Activated CD8-positive, alpha-beta memory T cell treated with anti-CD3 and anti-CD28 coated beads for 1 hour (primary cell): ENCODE measurements at places on chromosomes 6 and 20.

GRCh38 chr6:81900616-81901015, 148.1 kb upstream of the TENT5A start:
- DNase-seq, result no peak

GRCh38 chr6:22300273-22300998, 3.6 kb upstream of the PRL start:
- DNase-seq, result no peak

- no peak for DNase-seq
These were observed 203.1 kb downstream of the ASCC3 start for GRCh38 chr6:100678027-100678426.

GRCh38 chr20:8805737-8806442, 263.0 kb upstream of the PLCB4 start:
- DNase-seq, result no peak

DNA sequence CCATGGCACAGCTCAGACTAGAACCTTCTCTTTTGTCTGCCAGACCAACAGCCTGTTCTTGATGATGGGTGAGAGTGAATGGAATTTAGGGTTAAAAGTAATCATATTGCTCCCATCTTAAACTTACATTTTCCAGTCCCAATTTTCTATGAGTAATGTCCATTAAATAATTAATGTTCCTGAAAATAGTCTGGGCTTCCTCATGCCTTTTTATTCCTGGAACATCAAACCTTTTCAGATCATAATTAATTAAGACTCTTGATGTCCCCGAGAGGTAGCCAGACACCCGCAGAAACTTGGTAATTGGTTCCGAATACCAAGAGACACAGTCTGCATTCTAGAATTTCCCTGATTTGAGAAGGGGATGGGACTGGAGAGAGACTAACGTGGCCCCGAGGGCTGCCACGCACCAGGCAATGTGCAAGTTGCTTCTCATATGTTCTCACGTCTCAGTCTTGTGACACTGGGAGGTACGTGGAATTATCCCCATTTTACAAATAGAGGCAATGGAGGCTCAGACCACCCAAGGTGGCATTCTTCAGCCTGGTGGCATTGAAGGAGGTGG, 78.6 kb upstream of the TOX2 start:
- no peak for DNase-seq

- no peak for DNase-seq
These were observed 19.0 kb upstream of the SERINC3 start for GRCh38 chr20:44540834-44541233.

DNA sequence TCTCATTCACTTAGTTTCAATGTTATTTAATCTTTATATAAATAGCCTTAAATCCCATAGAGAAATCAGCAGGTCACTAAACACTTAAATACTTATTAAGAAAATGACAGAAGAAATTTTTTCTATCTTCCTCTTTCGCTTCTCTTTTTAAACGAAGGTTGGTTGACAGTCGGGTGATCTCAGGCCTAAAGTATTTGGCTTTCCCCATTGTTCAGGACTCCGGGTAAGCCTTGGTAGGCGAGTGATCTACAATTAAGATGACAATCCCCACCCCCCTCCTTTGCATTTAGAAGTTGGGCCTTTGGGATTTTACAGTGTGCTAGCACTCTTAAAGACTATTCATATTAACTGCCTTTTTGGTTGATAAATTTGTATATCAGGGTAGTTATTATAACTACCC, 19.7 kb upstream of the UTRN start:
- DNase-seq, result no peak

DNA sequence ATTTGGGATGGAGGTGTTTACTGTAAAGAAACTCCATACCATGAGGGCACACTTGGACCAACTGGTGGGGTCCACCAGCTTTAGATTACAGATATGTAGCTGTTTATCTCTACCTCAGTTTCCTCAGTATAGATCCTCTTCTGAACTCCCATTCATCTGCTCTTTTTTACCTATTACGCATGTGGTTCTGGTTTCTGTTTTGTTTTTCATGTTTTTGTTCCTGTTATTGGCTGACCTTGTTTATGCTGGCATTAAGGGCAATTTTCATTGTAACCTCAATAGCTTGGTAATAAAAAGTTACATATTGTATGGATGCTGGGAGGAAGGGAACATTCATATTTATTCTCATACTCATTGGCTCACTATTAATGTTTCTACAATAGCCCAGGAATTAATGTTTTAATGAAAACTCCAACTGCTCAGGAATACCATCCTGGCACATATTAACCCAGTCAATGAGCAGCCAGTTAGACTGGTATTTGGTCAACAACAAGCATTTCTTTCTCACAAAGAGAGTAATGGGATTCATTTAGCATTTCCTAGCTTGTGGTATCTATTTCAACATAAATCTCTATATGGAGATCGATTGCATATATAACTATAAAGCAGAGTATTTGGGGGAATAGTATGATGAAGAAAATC, 83.8 kb upstream of the FAM184A start:
- no peak for DNase-seq

DNA sequence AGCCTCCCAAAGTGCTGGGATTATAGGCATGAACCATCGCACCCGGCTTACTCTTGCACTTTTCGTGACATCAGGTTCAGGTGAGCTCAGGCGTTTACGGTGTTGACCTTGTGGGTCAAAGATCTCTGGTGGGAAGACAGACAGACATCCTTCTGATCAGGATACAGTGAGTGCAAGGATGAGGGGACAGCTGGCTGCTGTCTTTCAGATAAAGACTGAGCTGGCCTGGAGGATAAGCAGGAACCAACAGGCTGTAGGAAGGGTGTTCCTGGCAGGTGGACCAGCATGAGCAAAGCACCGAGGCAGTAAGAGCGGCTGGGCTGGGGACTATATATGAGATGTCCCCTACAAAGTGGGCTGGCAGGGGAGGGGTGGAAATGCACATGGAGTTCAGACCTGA, 11.1 kb upstream of the GTSF1L start:
- DNase-seq, result no peak

DNA sequence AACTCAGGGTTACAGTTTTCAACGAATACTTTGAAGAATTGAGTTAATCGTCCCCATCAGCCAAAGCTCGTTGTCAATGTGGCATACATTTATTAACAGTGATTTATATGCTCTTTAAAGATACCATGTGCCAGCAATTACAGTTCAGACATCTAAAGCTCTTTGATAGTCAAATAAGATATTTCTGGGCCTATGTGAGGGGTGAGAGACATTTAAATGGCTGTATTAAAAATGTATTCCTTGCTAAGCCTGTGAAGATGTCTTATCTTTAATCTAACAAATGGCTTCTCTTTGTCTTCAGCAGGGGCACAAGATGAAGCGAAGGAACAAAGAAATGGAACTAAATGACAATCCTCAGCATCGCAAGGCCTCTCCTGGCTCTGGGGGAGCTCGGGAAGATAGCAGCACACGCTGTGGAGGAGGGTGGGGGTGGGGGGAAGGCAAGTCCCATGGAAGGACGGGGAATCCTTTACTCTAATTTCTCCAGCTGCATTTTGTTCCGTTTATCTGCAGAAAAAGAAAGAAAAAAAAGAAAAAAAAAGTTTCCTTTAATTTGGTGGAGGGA, 523.6 kb downstream of the KIF16B start:
- no peak for DNase-seq

GRCh38 chr6:107991772-107992550, 34.0 kb upstream of the SEC63 start:
- no peak for DNase-seq

DNA sequence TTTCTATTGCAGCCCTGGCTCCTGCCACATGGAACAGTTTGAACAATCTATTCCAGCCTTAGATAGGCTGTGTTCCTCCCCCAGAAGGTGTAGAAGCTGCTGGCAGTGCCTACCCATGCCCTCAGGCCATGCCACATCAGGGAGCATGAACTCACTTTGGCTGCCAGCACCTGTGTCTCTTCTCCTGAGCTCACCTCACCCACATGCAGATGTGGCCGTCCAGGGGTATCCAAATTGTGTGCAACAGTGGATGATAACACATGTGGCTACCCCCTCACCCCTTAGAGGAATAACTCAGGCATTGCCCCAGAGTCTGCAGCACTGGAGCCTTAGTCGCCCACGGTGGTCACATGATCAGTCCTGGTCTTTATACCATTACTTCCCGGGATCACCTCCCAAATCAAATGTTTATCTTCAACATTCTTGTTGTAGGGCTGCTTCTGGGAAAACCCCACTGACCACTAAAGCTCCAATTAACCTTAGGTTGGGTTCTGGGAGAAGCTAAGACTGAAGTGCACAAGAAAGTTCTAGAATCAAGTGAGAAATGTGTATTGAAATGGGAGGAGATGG, 110.4 kb downstream of the BANF2 start:
- no peak for DNase-seq

DNA sequence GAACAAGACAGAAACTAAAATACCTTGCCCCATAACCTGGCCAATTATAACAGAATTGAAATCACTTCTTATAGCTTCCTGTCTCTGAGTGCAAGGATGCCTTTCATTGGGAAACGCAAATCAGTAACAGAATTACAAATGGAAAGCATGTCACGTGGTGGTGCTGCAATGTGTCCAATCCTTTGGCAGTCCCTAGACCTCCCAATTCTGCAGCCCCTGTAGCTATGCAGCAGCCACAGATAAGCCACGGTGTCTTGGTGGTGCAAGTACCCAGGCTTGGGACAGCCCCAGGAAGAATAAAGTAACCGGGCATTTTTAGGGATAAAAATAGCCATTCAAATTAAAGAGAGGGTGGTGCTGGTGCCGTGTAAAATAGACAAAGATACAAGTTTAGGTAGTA, 134.6 kb upstream of the CCN2 start:
- no peak for DNase-seq

- DNase-seq, result no peak
These were observed 35.2 kb upstream of the KIF13A start for GRCh38 chr6:18022398-18023231.

DNA sequence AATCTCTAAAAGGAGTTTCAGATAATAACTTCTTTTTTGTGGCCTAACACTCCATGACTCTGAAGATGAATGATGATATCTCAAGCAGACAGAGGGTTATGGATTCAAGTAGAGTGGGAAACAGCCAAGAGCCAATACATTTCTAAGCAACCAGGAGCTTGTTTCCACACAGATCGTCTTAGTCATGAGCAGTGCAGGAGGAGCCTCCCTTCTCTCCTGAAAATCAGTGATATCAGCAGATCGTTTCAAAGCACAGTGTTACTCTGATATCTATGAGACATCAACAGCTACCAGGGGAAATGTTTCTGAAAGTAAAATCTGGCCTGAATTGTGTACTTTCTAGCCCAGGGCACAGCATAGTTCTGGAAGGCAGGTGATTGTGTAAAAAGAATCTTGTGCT, 11.5 kb downstream of the ADGRG6 start:
- DNase-seq, result no peak

DNA sequence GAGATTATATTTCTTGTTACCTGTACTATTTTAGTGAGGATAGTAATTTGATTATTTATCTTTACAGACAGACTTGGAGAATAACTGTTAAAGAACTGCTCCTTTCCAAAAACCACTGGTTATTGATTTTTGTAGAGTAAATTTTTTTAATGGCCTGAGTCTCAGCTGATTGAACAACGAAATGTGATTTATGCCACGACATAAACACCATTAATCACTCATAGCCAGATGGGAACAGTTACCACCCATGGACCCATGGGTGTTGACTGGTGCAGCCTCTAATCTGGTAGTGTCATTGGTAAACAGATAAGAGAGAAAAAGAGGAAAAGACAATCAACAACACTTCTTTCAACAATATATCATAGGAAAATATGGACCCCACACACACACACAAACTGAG, 101.4 kb upstream of the BEND6 start:
- DNase-seq, result no peak

- no peak for DNase-seq
These were observed 6.0 kb downstream of the PLCG1 start for GRCh38 chr20:41143354-41143753.

DNA sequence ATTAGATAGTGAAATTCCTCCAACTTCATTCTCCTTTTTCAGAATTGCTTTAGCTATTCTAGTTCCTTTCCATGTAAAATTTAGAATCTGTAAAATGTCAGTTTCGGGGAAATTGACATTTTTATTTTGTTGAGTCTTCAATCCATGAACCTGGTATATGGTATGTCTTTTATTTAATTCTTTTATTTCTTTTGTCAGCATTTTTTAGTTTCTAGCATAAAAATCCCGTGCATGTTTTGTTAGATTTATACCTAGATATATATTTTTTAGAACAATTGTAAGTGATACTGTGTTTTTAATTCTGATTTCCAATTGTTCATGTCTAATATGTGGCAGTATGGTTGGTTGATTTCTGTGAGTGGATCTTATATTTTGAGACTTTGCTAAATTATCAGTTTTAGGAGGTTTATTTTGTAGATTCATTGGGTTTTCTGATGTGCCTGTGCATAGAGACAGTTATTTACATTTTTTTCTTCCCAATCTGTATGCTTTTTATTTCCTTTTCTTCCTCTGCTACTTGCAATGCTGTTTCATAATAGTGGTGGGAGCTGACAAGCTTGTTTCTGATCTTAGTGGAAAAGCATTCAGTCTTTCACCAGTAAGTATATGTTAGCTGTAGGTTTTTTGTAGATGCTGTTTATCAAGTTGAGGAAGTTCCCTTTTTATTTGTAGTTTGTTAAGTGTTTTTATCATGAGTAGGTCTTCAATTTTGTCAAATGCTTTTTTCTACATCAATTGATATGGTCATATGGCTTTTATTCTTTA, 13.7 kb downstream of the TAB2 start:
- DNase-seq, result no peak

- DNase-seq, result no peak
These were observed 364.9 kb downstream of the GRIK2 start for GRCh38 chr6:101758368-101758767.

- no peak for DNase-seq
These were observed 69.0 kb downstream of the SAMD5 start for GRCh38 chr6:147577488-147577887.

GRCh38 chr20:38722683-38723016, 1.6 kb upstream of the SLC32A1 start:
- no peak for DNase-seq

- no peak for DNase-seq
These were observed 10.0 kb downstream of the CITED2 start for GRCh38 chr6:139364302-139364981.

DNA sequence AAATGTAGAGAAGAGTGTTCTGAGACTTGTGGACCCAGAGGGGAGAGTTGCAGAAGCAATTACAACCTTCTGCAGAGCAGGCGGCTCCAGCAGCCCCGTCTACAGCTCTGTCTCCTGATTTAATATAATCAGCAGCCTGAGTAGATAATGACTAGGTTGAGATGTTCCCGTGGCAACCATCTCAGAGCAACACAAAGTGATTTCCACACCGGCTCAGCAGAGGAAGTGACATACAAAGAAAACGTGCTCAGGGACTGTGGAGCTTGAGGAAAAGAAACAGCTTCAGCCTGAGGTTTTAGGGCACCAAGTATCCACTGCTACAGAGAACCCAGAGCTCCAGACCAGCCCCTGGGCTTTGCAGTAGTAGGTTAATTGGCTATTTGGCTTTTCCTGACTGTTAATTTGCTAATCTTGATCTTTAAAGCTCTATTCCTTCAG, 136.4 kb downstream of the MTFR2 start:
- DNase-seq, result no peak

GRCh38 chr20:59364611-59365010, 64.2 kb downstream of the EDN3 start:
- no peak for DNase-seq
